ENCODE measurements at places on chromosomes 6 and 20. TPM values are rescaled to one million over a fixed set of nuclear protein-coding genes. Genes with fewer than 3 reads are reported as not detected.

Gene MCCD1
- total RNA-seq: not detected

Gene MOCS1
- 1.6 TPM for total RNA-seq

Gene MYMX
- not detected for total RNA-seq

Gene LRP11
- 3.6 TPM for total RNA-seq

Gene SLCO4A1
- 59.2 TPM for total RNA-seq

Gene NUDT3
- 21.7 TPM for total RNA-seq

Gene SLC17A3
- total RNA-seq: 1.6 TPM

Gene BHLHE23
- total RNA-seq: not detected
